ENCODE measurements at places on chromosomes 6 and 20.
A peak's percentile ranks its signal among the peaks of the same experiment; 100 is the strongest.

DNA sequence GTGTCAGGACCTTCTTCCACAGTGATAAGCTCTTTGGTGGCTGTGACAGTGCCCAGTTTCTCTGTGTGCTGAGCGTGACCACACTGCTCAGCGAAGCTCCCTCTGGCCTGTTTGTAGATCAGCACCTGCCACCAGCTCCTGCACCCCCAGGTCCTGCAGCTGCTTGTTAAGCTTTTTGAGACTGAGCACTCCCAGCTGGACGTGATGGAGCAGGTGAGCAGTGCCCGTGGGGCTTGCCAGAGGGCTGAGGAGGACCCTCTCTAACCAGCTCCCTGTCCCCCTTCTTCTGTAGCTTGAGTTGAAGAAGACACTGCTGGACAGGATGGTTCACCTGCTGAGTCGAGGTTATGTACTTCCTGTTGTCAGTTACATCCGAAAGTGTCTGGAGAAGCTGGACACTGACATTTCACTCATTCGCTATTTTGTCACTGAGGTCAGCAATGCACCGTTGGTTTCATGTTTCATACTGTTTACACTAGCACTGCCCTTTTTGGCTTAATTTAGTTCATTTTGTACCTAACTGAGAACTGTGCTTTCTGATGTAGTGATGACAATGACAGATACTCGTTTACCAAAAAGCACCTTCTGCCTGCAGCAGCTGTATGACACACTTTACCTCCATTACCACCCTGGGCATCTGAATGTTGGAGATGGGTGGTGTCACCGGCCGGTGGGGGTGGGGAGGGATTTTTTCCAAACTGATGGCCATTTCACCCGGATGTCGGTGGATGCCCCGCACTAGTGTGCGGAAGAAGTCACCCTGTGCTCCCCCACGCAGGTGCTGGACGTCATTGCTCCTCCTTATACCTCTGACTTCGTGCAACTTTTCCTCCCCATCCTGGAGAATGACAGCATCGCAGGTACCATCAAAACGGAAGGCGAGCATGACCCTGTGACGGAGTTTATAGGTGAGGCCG is 12.5 kb downstream of the NELFCD start:
- DNase-seq, result no peak

GRCh38 chr6:83125425-83125824 is 58.0 kb downstream of the DOP1A start:
- no peak for DNase-seq

DNA sequence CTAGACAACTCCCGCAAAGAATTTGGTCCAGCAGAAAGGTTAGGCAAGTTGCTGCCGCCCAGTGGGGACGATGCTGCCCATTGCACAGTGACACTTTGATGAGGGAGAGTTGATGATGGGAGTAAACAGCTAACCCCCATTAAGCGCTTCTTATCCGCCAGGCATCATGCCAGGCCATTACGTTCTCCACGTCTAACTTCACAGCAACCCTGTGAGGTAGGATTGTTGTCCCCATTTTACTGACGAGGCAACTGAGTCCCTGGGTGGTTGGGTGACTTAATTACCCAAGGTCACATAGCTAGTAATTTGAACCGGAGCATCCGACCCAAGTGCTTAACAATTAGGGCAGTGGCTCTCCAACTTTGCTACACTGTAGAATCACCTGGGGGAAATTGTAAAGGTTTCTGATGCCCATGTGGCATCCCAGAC is 738 bp downstream of the RALGAPB start:
- DNase-seq, result no peak

DNA sequence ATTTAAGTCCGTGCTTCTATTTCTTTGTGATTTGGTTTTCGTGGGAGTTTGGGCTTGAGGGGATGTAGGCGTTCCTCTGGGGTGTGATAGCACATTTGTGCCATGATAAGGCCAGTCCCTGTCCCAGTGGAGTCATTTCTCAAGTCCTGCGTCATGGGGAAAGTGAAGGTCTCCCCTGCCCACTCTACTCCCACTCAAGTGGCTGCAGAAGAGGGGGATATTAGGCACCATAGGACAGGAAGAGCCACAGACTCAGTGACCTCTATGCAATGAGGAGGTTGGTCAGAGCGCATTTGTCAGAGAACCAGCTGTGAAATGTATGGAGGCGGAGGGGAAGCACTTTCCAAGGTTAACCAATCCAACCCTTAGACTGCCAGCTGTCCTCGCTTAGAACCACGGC is 51.9 kb upstream of the EDN1 start:
- DNase-seq, result no peak

DNA sequence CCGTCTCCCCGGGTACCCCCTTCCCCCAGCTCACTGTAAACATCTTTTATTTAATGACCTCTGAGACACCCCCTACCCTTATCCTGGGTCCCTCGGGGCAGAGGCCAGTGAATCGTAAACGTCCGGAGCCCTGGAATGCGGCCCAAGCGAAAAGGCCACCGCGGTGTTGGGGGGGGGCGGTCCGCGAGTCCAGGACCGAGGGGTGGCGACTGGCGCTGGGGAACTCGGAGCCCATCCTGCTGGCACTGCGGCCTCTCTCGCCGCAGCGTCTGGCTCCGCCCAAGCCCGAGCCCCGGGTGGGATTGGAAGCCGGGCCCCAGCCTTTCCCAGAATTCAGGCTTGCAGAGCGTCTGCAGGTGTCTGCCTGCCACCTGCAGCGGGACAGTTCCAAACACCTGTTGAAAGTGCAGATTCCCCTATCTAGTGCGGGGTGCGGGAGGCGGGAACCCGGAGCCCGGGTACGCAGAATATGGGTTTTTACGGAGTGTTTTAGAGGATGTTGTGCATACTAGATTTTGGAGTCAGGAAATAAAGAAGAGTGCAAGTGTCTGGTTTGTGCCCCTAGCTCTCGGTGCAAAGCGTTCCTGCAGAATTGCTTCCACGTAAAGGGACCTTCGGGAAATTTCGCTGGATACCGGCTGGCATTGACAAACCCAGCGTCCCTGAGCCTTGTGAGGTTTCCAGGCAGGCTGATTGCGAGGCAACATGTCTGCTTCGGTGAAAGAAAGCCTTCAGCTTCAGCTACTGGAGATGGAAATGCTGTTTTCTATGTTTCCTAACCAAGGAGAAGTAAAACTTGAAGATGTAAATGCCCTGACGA is 800 bp downstream of the RWDD2A start:
- DNase-seq, result peak; percentile 48

GRCh38 chr6:26187981-26188635 is 100.9 kb downstream of the HFE start:
- no peak for DNase-seq

DNA sequence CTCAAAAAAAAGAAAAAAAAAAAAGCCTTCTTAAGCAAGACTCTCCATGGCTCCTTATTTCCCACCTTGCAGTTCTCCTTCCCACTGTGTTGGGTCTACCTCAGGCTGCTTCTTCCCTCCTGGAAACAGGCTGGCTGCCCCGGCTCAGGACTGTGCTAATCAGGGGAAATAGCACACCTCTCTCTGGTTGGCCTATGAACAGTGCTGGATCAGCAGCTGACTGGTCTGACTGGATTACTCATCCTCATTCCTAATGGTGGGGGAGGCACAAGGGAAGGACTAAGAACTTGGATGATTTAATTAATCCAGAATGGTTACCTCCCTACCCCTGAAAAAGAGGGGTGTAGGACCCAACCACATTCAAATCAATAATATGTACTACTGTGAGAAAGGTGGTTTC is 3.9 kb upstream of the SRSF3 start:
- no peak for DNase-seq

GRCh38 chr6:146357578-146358430 is 185.8 kb upstream of the RAB32 start:
- DNase-seq, result no peak

DNA sequence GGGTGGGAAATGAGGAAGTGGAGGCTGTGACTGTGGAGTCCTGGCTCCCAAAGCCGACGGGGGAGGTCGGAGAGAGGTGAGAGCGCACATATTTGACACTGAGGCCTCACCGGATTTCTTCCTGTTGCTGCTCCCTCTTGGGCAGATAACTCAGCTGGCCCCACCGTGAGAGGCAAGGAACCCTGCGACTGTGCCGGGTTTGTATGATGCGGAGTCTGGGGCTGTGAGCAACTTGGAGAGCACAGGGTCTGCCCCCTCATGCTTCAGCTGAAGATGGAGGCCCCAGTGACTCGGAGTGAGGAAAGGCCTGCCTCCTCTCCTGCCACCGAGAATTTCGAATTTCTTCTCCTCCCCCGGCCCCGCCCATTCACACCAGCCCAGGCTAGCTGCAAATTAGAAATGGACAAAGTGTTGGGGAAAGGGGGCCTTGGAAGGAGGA is 160.6 kb downstream of the GRM4 start:
- no peak for DNase-seq

DNA sequence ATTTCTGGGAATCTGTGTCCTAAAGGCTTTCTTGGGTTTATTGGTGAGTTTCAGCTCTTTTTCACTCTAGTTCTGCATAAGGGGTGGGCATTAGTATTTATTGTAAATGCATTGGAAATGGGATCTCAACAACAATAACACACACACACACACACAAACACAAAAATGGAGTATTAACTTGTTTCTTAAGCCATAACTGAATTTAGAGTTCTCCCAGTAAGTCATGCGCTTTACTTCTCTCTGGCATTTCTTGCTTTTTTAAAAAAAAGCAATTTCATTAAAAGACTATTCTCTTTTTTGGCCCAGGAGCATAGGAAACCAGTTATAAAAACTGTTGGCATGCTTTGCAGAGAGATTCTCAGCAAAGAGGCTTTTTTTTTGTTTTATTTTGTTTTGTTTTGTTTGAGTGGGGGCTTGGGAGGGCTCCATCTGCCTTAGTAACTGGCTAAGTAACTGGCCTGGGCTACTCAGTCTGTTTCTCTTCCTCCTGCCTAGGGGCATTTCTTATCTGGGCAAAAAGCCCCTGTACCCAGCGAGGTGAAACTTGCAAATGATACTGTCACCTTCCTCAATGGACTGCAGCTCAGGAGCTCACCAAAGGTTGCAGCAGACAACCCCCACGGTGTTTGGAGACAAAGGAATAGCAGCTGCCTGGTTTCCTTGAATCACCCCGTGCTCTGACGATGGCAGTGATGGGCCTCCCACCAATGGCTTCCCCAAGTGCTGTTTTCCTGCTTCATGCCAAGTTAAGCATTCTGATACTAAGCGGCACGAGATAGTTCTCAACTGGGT is 128.5 kb downstream of the BCAS1 start:
- no peak for DNase-seq

DNA sequence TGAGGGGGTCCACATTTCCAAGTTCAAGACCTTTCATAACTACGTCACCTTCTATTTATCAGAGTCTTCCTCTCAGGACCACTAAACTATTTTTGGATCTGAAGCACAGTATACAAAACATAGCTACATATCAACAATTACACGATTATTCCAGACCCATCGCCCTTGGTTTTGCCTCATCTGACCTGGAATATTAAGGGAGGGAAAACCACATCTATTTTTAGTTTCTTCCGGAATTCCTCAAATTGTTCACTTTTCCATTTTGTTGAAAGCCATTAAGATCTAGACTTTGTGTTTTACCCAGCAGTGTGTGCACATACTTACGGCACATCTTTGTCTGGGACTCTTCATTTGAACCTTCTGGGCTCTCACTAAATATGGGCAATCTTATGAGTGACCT is 12.0 kb upstream of the ADGRF5 start:
- no peak for DNase-seq

- DNase-seq, result no peak
Observed at GRCh38 chr6:91566467-91566866, 979.6 kb upstream of the MAP3K7 start.

Measured in CD4-positive, alpha-beta memory T cell (primary cell).